Left colon (tissue), 2 donors: ENCODE measurements at places on chromosomes 7 and 10. TPM values are rescaled to one million over a fixed set of nuclear protein-coding genes. Genes with fewer than 3 reads are reported as not detected.

Gene OR2A5
- total RNA-seq, result not detected

Gene PTPN20
- 2.7 TPM for total RNA-seq

Gene SCIN
- total RNA-seq, result 76.6 TPM

Gene ANXA8
- total RNA-seq, result not detected

Gene LLCFC1
- not detected for total RNA-seq

Gene TSPAN15
- 142 TPM for total RNA-seq

Gene GPR85
- total RNA-seq, result not detected

Gene GALNT17
- 2.8 TPM for total RNA-seq

Gene FAM25C
- not detected for total RNA-seq

Gene ANK3
- 103 TPM for total RNA-seq

Gene SPDYE1
- not detected for total RNA-seq

Gene GSTO2
- 27.9 TPM for total RNA-seq

Gene CYP26C1
- not detected for total RNA-seq

Gene CDK14
- total RNA-seq, result 5.5 TPM

Gene NAT16
- total RNA-seq, result not detected

Gene SPDYE2
- not detected for total RNA-seq

Gene C7orf25
- total RNA-seq, result 6.0 TPM

Gene RNF133
- total RNA-seq, result 1.3 TPM

Gene ACTR1A
- 79.6 TPM for total RNA-seq

Gene FAM180A
- 2.0 TPM for total RNA-seq

Gene FGL2
- 18.8 TPM for total RNA-seq

Gene LIPK
- not detected for total RNA-seq

Gene GOLGA7B
- 0.42 TPM for total RNA-seq

Gene TMEM176A
- total RNA-seq, result 118 TPM
